ENCODE measurements at places on chromosomes 2 and 18. TPM values are rescaled to one million over a fixed set of nuclear protein-coding genes. Genes with fewer than 3 reads are reported as not detected.

DNA sequence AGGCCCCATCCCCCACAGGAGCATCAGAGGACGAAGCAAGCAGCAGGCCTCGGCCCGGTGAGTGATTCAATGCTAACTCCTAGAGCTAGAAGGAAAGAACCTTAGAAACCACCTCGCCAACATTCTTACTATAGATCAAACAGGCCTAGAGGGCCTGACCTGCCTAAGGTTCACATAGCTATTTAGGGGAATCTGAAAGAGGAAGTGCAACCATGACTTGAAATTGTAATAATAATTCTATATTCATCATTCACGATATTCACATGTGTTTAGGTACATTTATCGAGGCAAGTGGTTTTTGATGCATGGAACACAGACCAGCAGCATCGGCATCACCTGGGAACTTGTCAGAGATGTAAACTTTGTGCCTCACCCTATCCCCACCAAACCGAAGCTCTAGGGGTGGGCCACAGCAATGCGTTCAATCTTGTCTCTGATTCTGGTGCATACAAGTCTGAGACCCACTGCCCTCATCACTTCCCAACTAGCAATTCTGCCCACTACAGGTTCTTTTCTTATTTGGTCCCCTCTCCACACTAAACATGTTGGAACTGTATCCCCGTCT, 78.0 kb upstream of the DNMT3A start:
- no peak for DNase-seq

KIF1A gene
- 1.5 TPM for total RNA-seq

- DNase-seq = no peak
Observed at GRCh38 chr18:23608211-23608610, 21.9 kb upstream of the NPC1 start.

RGPD3 gene
- 0.16 TPM for total RNA-seq

TMEM247 gene
- not detected for total RNA-seq

- DNase-seq = no peak
Observed at GRCh38 chr2:17057109-17058017, 391.7 kb upstream of the CYRIA start.

NAT8 gene
- not detected for total RNA-seq

GRCh38 chr2:241354668-241355658, 1.1 kb upstream of the FARP2 start:
- DNase-seq = peak; percentile 95

FOXI3 gene
- total RNA-seq = not detected

- DNase-seq = no peak
Observed at GRCh38 chr2:207975921-207976320, 49.4 kb downstream of the PLEKHM3 start.

DNA sequence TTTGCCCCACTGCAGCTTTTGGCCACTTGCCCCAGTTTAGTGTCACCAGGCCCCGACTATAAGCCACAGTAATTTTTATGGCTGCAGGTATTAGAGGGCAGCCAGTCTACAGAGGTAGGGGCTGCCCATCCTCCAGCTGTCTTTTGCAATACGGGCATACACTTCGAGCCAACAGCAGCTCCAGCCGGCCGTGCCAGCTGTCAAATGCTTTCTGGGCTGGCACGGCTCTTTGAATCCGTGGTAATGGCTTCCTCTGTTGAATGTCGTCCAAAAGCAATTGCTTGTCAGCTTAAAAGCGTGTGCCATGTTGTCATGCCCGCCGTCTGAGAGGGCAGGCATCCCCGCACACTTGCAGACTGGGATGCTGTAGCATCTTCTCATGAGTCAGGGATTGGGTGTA, 41.3 kb downstream of the BCL2L11 start:
- DNase-seq = peak; percentile 83

DNA sequence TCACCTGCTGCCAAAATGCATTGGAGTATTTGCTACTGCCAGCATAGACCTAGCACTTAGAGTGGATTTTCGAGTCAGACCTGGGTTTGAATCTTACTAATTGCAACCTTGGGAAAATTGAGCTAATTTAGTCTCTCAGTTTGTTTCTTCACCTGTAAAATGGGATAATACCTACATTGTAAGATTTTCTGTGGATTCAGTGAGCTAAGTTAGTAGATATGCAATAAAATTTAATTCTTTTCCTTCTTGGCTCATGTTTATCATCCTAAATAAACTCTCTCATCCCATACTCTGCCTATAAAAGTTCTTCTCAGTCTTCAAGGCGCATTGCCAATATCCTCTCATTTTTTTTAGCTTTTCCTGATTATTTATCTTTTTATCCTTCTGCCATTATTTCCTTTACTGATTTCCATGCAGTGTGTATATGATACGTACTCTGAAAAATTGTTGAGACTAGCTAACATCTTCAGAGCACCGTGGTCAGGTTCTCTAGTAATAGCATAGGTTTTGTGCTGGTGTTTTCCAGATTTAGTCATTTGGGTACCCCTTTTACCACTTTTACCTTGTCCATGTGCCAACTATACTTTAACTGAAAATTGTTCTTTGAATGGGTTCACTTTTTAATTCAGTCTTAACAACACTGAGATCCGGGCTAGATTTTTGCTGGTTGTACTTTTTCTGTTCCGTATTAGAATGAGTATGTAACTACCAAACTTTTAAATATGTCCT, 7.3 kb downstream of the CEP192 start:
- DNase-seq = no peak

DNA sequence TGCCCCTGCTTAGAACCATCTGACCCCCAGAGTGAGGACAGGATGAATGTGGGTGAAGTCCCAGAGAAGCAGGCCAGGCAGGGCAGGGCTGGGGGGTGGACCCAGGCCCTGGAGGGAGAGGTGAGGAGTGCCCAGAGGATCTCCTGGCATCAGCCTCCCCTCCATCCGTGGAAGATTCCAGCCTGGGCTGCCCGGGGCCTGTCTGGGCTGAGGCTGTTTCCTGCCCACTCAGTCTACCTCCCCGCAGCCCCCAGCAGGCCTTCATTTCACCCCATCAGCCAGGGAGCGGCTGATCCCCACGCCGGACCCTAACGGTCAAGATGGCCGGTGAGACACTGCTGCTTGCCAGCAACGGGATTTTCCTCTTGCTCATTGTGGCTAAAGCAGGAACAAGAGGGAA, 35.3 kb upstream of the OTOF start:
- DNase-seq = no peak

GRCh38 chr2:203470371-203470770, 64.7 kb downstream of the RAPH1 start:
- DNase-seq = no peak
